Hematopoietic multipotent progenitor cell treated with erythropoietin and hydrocortisone succinate and interleukin-3 and kit ligand, for 17 days (in vitro differentiated cells): ENCODE measurements at places on chromosomes 13 and 19.

DNA sequence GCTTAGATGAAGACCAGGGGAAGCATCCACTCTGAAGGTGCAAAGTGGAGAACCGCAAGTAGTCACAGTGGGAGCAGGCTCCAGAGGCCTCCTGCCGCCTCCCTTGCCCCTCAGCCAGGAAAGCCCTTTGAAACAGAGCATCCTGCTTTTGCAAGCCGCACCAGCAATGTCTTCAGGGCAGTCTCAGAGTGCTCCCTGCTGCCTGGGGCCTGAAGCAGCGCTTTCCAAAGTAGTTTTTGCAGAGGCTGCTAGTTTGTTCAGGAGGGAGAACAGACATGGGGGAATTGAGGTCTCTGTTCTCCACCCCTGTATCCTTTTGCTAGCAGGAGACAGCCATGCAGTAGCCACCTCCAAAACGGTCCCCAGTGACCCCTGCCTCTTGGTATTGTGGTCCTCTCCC is 15.8 kb upstream of the POP4 start:
- DNase-seq: no peak

- DNase-seq: peak; percentile 30
These were observed 5.1 kb upstream of the FLT3LG start for GRCh38 chr19:49468746-49469447.

GRCh38 chr13:23848019-23848418 is 41.2 kb downstream of the MIPEP start:
- no peak for DNase-seq

DNA sequence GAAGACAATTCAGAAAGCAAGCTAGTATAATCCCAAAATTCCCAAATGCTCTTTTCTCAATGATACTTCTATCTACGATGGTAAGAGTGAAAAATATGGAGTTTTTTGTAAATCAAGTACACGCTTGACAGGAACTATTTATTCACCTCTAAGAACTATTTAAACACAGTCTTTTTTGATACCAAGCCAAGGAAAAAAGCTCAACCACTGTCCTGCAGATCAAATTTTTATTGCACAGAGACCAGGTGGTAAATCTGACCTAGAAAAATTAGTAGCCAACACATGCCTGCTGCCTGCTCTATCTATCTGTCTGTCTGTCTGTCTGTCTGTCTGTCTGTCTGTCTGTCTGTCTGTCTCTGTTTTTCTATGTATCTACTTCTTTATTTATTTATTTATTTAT is 292.2 kb downstream of the MZT1 start:
- no peak for DNase-seq

GRCh38 chr13:72653506-72653905 is 73.9 kb downstream of the MZT1 start:
- no peak for DNase-seq
